CD4-positive, alpha-beta T cell treated with Interleukin-12 subunit alpha and Interleukin-12 subunit beta, for 1 hour (primary cell): ENCODE measurements at places on chromosomes 7 and 10.

GRCh38 chr10:127407551-127407950 is 141.6 kb upstream of the NPS start:
- DNase-seq, result no peak

DNA sequence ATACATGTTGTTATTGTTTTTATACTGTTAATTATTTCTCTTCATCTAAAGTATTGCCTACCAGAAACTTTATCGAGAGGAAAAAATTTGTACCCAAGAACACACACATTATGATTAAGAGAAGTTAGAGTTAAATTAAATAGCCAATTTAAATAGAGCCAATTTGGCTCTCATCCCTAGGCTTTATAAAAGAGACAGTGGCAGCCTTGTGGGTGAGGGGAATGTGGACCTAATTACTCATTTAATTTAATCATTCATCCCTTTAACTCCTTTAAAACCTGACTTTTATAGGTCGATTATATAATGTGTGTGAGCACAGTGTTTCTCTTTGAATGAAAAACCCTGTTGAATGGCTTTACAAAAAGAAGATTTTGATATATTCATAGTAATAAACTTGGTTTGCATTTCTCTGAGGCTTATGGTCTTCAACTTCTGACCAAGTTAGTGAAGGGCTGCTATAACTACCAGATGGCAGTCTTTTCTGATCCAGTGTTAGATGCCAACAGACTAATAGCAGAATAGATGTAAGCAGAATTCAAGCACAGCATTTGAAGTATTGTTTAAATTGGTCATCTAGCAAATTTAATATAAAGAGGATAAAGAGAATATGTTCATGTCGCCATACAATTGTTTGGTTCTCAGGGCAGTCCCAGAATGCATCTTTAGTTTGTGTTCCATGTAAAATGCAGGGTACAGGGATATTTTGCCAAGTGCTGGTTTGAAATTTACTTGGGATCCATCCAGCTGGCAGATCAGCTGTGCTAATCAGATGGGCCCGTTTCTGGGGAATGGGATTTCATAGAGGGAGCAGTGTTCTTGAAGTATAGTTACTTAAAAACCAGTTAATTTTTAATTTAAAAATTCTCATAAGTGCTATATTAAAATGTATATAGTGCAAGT is 25.3 kb downstream of the ADD3 start:
- DNase-seq, result no peak

GRCh38 chr7:29518616-29519015 is 45.0 kb upstream of the PRR15 start:
- no peak for DNase-seq

GRCh38 chr10:91354166-91355075 is 55.7 kb upstream of the HECTD2 start:
- DNase-seq, result no peak

DNA sequence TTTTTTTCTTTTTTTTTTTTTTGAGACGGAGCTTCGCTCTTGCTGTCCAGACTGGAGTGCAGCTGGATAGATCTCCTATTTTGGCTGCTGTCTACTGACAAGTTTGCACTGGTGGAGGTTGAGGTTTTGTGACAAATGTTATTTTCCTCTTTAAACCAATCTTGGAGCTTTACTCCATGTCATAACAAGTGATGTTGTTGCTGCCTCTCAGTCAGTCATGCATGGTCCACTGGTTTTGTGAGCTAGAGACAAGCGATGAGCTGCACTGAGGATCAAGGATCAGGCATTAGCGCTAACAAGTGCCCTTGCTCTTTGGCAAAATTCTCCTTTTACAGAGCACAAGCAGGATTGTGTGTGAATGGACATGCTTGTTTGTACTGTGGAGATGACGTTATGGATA is 805 bp upstream of the WDFY4 start:
- DNase-seq, result no peak

- DNase-seq, result no peak
These were observed 45.0 kb downstream of the GRID1 start for GRCh38 chr10:86321568-86321967.

GRCh38 chr10:77575271-77576006 is 62.2 kb downstream of the KCNMA1 start:
- no peak for DNase-seq

GRCh38 chr7:70646536-70647248 is 485.3 kb upstream of the GALNT17 start:
- DNase-seq, result no peak

- DNase-seq, result no peak
These were observed 333.9 kb downstream of the AUTS2 start for GRCh38 chr7:69932034-69932628.

- no peak for DNase-seq
These were observed 103.4 kb downstream of the GRID1 start for GRCh38 chr10:86263209-86263608.

DNA sequence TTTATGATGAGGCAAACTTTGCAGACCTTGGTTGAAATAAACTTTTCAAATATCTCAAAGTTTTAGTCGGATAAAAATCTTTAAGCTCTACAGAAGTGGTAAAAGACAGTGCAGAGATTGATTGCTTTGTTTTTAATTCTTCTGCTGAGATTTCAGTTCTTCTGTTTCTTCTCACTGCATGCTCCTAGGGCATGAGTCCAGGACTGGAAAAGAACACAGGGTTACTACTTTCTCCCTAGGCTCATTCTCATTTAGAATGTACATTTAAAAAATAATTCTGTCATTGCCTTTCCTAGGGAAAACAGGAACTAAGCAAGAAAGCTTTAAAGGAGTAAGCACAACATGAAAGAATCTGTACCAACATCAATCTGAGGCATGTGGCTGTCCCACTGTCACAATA is 256.7 kb upstream of the DGKB start:
- DNase-seq, result no peak

DNA sequence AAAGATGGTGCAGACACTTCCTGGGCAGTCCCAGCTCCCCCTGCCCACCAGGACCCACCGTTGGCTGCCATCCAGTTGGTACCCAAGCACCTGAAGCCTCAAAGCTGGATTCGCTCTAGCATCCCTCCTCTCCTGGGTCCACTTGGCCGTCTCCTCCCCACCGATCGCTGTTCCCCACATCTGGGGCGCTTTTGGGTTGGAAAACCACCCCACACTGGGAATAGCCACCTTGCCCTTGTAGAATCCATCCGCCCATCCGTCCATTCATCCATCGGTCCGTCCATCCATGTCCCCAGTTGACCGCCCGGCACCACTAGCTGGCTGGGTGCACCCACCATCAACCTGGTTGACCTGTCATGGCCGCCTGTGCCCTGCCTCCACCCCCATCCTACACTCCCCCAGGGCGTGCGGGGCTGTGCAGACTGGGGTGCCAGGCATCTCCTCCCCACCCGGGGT is 14.5 kb upstream of the LIMK1 start:
- no peak for DNase-seq

GRCh38 chr10:87622314-87623004 is 37.2 kb upstream of the PAPSS2 start:
- DNase-seq, result no peak

- DNase-seq, result no peak
These were observed 34.2 kb downstream of the SLC18A2 start for GRCh38 chr10:117275121-117275520.

DNA sequence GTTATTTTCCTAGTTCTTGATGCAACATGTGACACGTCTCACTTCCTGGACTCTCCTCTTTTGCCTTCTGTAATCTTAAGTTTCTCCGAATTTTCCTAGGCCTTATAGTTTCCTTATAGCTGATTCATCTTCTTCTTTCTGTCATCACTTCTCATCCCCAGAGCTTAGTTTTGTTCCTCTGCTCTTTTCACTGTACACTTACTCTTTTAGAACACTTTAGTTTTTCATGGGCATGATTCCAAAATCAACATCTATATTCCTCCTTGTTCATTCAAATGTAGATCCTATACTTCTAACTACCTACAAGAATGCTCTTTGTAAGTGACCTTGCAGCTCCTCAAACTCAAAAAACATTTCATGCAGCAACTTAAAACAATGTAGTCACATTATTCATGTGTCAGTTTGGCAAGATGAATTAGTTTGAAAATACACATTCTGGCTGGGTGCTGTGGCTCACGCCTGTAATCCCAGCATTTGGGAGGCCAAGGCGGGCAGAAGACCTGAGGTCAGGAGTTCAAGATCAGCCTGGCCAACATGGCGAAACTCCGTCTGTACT is 13.1 kb upstream of the SLC26A3 start:
- no peak for DNase-seq

- DNase-seq, result no peak
These were observed 129.2 kb downstream of the BBS9 start for GRCh38 chr7:33258491-33258951.

- no peak for DNase-seq
These were observed 125.3 kb downstream of the DYNC1I1 start for GRCh38 chr7:95897557-95898251.

DNA sequence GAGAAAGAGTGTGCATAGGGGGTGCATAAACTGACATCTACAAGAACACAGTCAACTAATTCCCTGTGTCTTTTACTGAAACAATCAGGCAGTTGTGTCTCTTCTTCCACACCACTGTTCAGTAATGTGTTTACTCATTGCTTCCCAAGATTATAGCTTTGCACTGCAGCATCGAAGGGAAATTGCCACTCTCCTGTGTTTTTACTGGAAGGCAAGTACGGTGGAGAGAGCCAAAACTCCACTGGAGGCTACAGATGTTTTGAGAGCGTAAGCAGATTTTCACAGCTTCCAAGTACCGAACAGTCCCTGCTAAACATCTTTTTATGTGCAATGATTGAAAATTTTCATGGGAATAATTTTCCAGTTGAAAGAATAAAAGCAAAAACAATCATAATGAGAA is 510.5 kb upstream of the AKR1E2 start:
- DNase-seq, result no peak

DNA sequence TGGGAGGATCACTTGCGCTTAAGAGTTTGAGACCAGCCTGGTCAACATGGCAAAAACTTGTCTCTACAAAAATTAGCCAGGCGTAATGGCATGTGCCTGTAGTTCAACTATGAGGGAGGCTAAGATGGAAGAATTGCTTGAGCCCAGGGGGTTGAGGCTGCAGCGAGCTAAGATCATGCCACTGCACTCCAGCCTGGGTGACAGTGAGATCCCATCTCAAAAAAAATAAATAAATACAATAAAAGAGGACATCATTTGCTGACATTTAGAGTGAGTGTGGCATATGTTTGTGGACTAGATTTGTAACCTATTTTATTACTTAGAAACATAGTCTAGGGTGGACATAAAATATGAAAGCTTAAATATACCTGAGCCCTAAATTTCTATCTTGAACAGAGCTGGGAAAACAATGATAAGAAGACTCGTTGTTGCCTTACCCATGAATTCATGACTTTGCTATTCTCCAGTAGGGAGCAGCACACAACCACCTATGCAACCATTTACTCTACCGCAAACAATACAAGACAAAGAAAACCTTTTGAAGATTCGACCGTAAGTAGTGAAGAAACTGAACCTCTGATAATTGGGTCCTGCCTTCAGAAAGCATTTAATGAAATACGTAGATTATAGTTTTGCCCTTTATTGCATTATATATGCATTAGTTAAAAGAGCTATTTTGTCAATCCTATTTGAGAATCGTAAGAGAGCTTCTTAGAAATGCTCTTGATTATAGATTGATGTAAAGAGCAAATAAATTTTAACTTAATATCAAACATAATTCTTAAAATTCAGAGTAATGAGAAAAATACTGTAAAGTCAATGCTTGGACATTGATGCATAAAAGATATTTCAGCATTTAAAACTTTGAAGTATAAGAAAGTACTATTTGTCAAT is 83.5 kb downstream of the GNAT3 start:
- DNase-seq, result no peak

DNA sequence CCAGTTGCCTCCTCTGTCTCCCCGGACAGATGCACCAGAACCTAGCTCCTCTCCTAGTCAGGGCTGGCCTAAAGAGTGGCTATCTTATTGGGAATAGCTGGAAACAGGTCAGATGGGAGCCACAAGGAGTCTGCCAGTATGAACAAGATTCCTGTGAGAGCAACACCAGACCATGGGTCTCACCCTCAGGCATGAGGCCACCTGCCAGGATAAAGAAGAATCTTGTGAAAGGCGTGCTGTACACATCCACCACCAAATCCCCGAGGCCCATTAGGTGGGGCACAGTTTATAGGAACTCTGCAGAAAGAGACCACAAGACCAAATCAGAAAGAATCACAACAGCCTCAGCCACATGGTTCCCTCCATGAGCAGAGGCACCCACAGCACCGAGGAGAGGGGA is 325.9 kb downstream of the TNS3 start:
- no peak for DNase-seq

GRCh38 chr10:69718951-69719350 is 82.8 kb upstream of the COL13A1 start:
- DNase-seq, result no peak

DNA sequence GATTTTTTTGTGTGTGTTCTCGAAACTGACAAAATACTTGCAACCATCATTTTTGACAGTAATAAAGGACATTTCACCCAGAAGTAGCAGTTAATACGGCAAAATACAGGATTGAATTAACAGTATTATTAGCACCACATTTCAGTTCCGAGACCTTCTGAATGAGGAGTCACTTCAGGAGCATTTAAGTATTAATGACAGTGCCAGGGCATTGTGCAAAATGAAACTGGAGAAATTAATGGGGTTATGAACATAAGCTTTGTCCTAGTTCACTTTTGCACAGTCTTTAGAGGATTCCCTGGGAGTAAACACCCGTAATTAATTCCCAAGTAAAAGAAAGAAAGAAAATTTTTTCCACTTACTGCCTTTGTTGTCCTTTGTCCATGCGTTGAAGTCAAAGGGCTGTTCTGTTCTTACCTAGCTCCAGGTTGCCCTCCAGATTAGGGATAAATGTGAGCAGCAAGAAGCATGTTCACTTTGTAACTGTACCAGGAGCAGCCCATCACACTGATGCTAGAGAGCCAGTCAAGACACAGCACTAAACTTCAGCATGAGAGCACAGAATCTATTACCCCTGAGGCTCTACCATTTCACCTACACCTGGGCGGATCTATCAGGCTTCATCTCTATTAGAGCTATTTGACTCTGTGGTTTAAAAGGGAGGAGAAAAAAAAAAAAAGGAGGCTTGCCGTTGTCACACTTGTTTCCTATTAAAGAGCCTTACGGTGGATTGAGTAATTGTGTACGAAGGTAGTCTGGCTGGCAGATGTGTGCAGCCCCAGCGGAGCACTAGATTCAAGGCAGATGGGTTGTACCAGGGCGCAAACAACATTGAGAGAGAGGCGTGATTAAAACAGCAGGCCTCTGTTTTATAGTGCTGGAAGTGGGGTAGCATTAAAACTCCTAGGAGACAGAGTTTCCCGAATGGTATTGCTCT is 297.8 kb upstream of the SEMA3A start:
- no peak for DNase-seq

GRCh38 chr10:77006836-77007511 is 630.6 kb downstream of the KCNMA1 start:
- DNase-seq, result no peak

GRCh38 chr7:107996072-107996882 is 6.7 kb downstream of the LAMB1 start:
- DNase-seq, result no peak

- no peak for DNase-seq
These were observed 334.8 kb upstream of the GALNT17 start for GRCh38 chr7:70797109-70797514.

- DNase-seq, result no peak
These were observed 342.6 kb downstream of the IPMK start for GRCh38 chr10:57925045-57925444.

- no peak for DNase-seq
These were observed 50.4 kb downstream of the SEC23IP start for GRCh38 chr10:119942973-119943372.

GRCh38 chr10:110531687-110532086 is 34.0 kb downstream of the DUSP5 start:
- no peak for DNase-seq
